ENCODE measurements at places on chromosomes 11 and 22. TPM values are rescaled to one million over a fixed set of nuclear protein-coding genes. Genes with fewer than 3 reads are reported as not detected.

The APOBEC3H gene
- total RNA-seq = 0.50 TPM

DNA sequence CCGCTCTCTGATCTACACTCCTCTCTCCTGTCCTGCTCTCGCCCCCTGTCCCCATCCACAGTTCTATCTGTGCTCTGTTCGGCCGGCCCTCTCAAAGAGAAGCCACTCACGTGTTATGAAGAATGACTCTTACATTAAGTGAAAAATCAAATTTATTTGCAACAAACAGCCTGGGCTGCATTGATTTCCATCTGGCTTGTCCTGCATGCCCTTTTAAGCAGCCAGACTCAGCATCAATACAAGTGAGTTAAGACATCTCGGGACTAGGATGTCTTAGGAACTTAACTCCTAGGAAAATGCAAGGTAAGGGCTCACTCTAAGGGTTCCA is 373.5 kb downstream of the TENM4 start:
- no peak for DNase-seq

GRCh38 chr11:8070417-8071115 is 10.4 kb upstream of the TUB start:
- peak; percentile 50 for DNase-seq

DNA sequence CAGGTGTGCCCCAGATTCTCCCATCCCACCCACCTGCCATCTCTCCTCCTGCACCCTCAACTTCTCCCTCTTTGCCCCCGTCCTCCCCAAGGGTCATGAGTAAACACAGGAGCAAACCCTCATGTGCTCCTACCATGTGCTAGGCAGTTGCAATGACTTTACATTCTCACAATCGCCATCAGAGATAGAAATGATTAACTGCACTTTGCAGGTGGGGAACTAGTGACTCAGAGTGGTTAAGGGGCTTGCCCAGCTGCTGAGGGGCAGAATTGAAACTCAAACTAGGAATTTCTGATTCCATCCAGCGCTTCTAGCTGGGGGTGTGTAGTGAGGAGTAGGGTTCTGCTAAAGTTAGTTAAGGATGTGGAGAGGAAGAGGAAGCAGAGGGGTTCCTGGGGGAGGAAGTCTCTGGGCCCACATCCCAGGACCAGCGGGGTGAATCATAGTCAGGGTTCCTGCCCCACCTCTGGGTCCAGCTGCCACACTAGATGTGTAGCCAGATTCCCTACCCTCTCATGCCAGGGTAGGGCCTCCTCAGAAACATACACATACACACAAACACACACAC is 16.0 kb upstream of the PRG2 start:
- DNase-seq = peak; percentile 72

The TRAF6 gene
- total RNA-seq = 6.9 TPM

DNA sequence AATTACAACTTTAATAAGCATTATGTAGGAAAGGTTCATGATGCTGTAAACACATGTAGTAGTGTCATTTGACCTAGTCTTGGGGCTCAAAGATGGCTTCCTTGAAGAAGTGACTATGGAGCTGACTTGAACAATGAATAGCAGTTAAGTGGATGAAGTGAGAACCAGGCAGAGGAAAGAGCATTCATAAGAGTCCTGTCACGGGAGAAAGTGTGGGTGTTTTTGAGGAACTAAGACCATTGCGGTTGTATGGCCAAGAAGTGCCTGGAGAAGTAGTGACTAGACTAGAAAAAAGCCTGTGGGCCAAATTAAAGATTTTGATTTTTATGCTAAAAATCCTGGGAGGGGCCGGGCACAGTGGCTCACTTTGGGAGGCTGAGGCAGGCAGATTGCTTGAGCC is 7.2 kb upstream of the IL18BP start:
- no peak for DNase-seq

The MB gene
- 3.9 TPM for total RNA-seq

Measured in A172 (cell line).